ENCODE measurements at places on chromosomes 5 and 9. TPM values are rescaled to one million over a fixed set of nuclear protein-coding genes. Genes with fewer than 3 reads are reported as not detected.

GMCL2 gene
- not detected for total RNA-seq

OTP gene
- 0.53 TPM for total RNA-seq

SLC45A2 gene
- not detected for total RNA-seq

CDK7 gene
- 41.2 TPM for total RNA-seq

KIF4B gene
- not detected for total RNA-seq

SHROOM1 gene
- total RNA-seq = 4.7 TPM

C5orf52 gene
- total RNA-seq = not detected

All from mammary epithelial cell (primary cell).